ENCODE measurements at places on chromosomes 6 and 20.

- DNase-seq = no peak
Measured at GRCh38 chr6:167797011-167797471, 29.7 kb upstream of the AFDN start.

DNA sequence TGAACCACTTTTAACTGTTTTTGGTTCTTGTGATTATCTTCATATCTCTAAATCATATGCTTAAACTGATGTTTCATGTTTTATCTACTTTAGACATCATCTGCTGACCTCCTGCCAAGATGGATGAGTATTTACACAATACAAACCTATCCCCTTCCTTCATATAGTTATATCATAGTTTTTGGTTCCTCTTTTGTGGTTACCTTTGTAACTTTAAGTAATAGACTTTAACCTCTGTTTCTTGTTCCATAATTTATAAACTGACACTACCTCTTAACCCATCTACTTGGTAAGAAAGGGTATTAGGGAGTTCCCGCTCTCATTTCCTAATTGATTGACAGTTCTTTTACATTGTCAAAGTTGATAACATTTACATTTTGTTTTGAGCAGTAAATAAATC, 11.9 kb downstream of the PCMT1 start:
- no peak for DNase-seq

DNA sequence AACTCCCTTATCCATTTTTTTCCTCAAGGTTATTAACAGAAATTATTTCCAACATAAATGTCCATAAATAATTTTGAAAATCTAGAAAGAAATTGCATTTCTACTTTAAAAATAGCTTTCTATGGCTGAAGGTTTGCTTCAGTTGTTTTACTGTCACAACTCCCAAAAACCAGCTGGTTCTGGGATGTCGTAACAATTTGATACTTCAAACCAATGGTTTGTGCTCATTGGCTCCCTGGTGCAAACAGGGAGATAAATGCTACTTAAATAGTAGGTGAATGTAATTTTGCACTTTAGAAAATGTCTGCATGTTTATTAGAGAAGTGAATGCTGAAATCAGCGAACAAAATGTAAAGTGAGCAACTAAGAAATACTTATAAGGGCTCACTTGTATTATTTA, 31.1 kb downstream of the LAMA2 start:
- DNase-seq = no peak

DNA sequence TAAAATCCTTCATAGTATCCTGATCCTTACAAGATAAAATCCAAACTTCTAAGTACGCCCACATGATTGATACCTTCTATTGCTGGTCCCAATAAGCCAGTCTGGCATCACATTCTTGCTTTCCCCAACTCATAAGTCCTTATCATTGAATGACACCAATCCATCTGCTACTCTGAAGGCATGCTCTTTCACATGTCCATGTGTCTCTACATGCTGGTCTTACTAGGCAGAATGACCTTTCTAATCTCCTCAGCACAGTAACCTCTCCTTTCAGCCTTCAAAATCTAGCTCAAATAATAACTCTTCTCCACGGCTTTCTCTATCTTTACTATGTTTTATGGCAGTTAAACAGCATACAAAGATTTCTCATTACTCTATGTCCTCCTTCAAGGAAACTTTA, 71.1 kb downstream of the ASCC3 start:
- no peak for DNase-seq

DNA sequence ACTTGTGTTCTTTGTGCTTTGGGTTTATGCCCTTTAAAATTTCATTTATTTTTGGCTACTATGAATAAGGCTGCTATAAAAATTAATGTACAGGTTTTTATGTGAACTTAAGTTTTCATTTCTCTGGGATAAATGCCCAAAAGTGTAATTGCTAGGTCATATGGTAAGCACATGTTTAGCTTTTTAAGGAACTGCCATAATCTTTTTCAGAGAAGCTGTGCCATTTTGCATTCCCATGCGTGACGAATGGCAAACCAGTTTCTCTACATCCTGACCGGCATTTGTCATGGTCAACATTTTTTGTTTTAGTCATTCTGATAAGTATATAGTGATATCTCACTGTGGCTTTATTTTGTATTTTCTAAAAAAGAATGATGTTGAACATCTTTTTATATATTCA, 236.0 kb upstream of the SGK1 start:
- no peak for DNase-seq

- DNase-seq = no peak
Measured at GRCh38 chr6:152093711-152094110, 286.2 kb downstream of the ESR1 start.

DNA sequence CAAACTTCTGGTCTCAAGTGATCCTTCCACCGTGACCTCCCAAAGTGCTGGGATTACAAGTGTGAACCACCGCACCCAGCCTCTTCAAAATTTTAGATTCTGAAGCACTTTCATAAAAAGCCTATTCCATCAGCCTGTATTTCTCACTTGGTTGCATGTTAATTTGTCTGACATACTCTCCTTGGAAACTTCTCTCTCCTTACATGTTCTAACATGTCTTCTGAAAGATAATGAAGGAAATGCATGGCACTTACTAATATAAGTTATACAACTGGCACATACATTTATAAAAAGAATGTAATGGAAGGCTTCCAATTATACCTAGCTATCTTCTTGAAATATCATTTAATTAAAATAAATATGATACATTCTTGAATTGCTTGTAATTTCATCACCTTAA, 597.5 kb downstream of the TBC1D32 start:
- no peak for DNase-seq

DNA sequence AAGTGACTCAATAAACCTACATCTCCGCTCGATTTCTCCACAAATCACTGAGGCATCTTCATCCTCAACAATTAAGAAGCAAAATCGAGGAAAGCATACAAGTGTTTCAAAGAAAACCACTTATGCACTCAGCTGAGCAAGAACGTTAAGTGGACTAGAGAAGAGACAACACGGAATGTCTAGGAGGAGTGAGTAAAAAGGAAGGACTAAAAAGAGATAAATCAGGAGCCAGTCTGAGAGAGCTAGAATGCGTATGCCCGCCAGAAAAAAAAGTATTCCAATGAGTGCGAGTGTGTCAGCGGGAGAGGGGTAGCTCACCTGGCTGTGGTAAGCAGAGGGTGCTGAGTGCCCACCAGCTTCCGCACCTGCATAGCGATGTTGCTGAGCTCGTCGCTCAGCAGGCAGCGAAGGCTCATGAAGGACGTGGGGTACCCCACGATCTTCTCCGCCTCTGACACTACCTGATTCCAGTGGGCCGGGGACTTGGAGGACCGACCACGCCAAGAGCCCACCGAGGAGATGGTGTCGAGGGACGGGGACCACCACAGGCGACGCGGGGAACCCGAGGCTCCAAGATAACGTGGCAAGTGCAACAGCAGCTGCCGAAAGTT, 587 bp downstream of the PDSS2 start:
- peak; percentile 7 for DNase-seq

DNA sequence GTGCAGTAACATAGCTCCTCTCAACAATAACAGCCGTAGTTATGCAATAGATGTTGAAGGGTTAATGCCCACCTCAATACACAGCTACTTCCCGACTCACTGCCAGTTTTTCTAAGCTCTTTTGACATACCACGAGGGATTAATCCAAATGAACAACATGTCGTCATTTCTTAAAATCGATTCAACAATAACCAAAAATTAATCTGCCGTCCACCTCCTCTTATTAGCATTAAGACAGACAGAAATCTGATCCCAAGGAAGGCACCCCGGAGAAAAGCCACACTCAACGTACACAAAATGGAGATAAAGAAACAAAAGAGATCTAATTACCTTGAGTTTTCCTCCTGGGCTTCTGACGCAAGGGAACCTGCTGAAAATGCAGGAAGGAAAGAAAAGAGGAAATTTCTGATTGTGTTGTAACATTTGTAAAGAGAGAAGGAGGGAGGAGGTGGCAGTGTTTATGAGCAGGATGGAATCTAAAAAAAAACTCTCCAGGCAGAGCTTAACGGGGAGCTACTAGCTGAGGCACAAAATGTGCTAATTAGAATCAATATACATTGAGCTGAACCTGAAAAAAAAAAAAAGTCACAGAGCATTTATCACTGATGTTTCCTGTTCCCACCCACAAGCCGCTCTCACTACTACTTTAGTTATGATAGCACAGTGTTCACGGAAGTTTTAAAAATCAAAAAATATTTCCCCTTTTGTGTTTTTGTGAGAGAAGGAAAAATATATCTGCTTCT, 109.3 kb downstream of the IPCEF1 start:
- DNase-seq = no peak

DNA sequence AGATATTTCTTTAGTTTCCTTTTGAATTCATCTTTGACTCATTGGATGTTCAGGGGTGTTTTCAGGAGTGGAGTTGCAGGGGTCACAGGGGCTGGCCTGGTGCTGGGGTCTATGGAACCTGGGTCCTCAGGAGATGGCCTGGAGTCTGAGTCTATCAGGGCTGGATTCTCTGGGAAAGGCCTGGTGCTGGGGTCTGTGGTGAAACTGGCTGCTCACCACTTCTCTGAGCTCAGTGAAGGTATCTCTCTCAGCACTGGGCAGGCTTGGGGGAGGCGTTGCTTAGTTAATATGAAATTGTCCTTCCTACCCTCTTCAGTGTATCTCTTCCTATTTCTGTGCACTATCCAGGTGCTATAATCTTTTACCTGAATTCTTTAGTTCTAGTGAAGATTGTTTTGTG, 83.1 kb upstream of the SLC24A3 start:
- no peak for DNase-seq

- DNase-seq = no peak
Measured at GRCh38 chr20:22904905-22905304, 130.2 kb upstream of the SSTR4 start.

- no peak for DNase-seq
Measured at GRCh38 chr6:2404211-2404929, 159.0 kb upstream of the GMDS start.

GRCh38 chr20:24672181-24672880, 202.9 kb downstream of the SYNDIG1 start:
- no peak for DNase-seq

GRCh38 chr6:118148561-118148960, 241.5 kb downstream of the SLC35F1 start:
- DNase-seq = no peak

GRCh38 chr6:131013495-131013894, 49.5 kb downstream of the EPB41L2 start:
- DNase-seq = no peak

DNA sequence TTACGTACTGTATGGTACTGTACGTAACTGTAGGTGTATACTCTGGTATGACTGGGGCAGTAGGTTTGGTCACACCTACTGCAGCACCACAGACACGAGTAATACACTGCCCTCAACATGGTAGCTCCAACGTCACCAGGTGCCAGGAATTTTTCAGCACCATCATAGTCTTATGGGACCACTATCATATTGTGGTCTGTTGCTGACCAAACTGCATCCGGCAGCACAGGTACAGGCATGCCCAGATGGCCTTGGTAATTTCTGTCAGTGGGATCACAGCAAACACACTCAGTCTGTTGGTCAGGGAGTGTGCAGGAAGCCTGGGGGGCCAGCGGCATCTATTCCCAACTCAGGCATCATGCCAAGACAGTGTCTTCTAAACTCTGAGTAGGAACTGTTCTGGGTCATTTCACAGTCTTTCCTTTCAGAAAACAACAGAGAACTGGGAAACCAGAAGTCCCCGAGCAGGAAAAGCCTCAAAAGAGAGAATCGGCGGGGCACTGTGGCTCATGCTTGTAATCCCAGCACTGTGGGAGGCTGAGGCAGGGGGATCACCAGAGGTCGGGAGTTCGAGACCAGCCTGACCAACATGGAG, 5.8 kb downstream of the YTHDF1 start:
- DNase-seq = no peak

DNA sequence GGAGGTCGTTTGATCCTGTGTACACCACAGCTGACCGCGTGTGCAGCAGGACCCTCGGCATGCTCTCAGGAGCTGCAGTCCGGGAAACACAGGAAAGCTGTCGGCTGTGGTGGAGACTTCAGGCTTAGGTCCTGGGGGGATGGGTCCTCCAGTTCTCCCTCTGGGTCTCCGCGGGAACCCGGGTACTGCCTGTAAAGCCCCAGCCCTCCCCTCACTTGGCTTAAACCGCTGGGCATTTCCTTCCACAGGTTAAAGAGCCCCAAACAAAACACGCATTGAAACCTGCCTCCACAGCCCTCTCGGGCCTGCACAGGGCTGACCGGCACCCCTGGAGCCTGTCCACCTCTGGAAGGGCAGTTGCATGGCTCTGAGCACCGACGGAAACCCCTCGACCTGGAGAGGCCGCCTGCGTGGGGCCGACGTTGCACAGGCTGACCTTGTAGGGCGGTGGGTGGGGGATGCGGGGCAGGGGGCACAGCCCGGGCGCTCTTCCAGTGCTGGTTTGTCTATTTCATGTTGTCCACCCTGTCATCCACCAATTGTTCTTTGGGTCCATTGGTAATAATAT, 59.1 kb downstream of the DACT2 start:
- DNase-seq = no peak

DNA sequence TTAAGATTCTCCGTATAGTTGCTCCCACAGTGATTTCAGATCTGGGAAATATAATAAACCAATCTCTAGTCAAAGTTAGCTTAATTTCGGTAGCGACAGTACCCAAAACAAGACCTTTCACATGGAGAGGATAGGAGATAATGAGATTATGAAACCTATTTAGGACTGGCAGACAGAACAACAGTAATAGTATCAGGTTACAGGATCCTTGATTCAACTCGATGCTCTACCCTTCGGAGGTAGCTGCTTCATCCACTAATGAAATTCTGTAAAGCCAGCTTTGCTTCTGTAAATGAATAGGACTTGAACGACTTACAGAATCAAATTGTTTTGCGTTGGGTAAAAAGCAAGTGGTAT, 534 bp upstream of the AKIRIN2 start:
- no peak for DNase-seq

GRCh38 chr20:64093013-64093503, 8.9 kb upstream of the LKAAEAR1 start:
- DNase-seq = no peak

DNA sequence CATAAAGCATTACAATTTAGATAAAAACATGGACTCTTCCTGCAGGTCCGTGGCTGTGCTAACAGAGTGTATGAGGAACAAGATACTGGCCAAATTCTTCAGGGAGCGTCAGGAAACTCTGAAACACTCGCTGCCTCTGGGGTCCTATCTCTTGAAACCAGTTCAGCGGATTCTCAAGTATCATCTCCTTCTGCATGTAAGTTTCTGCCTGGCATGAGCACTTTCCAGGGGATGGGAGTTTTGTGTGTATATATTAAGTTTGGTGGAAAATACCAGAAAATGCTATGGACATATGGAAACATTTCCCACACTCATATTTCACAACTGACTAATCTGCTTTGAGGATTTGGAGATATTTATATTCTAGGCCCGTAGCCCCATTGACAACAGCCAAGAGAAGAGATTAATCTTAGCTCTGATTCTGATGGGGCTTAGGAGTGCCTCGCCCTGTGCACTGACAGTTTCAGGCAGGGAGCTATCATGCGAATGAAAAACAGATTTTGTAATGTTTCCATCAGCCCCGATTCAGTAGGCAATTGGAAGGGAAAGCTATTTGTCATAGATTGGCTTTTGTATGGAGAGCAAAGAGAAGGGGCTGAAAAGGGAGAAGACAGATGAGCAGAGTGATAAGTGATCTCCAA, 64.7 kb upstream of the MTHFD1L start:
- DNase-seq = no peak

DNA sequence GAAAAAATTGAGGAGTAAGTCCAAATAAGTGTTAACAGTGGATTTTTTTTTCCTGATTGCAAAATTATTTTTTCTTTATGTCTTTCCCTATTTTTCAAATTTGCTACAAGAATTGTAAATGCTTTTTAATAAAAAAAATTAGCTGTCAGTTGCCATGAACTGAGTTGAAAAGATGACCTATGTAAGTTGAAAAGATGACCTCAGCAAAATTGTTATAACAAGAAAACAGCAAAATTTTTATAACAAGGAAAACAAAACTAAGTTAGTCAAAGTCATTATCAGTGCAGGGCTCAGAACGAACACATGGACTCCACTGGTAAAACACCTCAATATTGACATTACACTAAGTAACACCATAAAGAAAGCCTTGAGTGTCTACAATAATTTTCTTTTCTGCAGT, 207.0 kb upstream of the HDDC2 start:
- no peak for DNase-seq

Measured in activated CD4-positive, alpha-beta T cell treated with anti-CD3 and anti-CD28 coated beads for 4 hours (primary cell).